ENCODE measurements at places on chromosomes 16 and 17.

GRCh38 chr16:80390871-80391489 lies 149.8 kb upstream of the DYNLRB2 start:
- DNase-seq, result no peak

DNA sequence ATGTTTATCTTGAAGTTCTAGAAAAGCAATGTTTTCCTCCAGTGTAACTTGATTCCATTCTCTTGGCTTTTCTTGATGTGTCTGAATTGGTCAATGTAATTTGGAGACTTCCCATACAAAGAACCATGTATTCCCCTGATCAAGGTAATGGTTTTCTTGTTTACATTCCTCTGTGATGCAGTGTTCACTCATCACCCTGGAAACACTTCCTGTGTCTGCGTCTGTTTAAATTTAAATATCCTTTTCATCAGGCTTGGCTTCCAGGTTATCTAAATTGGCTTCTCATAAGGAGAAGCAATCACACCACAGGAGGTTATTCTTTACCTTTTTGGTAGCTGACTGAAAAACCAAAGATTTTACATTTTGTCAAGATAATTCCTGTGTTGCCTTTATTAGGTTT lies 237.3 kb upstream of the WSCD1 start:
- no peak for DNase-seq

GRCh38 chr16:81567987-81568748 lies 123.6 kb downstream of the CMIP start:
- peak; percentile 37 for DNase-seq

- no peak for DNase-seq
Measured at GRCh38 chr17:54063639-54064038, 240.9 kb downstream of the KIF2B start.

DNA sequence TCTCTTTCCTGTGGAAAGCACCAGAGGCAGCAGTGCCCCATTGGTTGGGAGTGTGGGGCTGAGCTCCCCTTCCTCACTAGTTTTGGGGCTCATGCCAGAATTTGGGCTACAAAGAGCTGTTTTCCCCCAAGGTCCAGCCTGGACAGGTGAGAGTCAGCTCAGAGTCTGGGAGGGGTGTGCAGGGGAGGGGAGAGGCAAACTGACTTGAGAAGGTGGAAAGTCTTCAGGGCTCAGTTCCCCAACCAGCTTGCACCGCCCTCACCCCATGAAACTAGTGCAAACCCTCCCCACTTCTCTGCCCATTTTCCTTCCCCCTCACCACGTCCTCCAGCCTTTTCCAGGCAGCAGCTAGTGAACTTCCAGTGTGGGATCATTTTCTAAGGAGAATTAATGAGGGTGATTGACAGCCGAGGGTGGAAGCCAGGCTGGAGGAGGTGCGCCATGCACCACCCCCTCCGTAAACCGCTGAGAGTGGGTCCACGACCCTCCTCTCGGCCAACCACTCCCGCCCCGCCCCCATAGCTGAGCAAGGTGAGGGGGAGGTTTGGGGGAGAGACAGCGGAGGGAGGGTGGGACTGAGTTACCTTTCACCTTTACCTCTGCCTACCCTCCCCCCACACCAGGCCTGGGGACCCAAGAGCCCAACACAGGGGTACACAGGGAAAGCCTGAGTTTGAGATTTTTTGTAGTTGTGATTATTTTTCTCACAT lies 6.2 kb upstream of the DLX4 start:
- DNase-seq, result no peak

Data from activated CD4-positive, alpha-beta T cell treated with anti-CD3 and anti-CD28 coated beads, Interleukin-2, Interleukin-6, amounts not matched to agents 100 ng/mL and 50 ng/mL, durations not matched to agents 16 hours and 8 hours (primary cell).